MM.1S (cell line): ENCODE measurements at places on chromosomes 2 and 18.

- no peak for DNase-seq
Observed at GRCh38 chr2:62928015-62928414, 122.6 kb upstream of the OTX1 start.

DNA sequence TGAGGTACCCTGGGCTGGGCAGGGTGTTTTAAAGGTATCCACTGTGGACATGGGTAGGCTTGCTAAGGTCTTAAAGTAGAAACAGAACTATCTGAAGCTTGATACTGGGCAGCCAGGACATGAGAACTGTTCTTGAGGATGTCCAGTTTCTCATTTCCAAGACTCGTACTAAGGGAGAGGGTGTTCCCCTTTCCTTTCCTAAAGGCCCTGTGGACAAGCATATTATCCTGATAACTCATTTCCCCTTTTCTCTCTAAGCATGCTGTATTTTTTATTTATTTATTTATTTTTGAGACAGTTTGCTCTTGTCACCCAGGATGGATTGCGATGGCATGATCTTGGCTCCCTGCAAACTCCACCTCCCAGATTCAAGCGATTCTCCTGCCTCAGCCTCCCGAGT, 273.6 kb downstream of the PRKCE start:
- DNase-seq = no peak

DNA sequence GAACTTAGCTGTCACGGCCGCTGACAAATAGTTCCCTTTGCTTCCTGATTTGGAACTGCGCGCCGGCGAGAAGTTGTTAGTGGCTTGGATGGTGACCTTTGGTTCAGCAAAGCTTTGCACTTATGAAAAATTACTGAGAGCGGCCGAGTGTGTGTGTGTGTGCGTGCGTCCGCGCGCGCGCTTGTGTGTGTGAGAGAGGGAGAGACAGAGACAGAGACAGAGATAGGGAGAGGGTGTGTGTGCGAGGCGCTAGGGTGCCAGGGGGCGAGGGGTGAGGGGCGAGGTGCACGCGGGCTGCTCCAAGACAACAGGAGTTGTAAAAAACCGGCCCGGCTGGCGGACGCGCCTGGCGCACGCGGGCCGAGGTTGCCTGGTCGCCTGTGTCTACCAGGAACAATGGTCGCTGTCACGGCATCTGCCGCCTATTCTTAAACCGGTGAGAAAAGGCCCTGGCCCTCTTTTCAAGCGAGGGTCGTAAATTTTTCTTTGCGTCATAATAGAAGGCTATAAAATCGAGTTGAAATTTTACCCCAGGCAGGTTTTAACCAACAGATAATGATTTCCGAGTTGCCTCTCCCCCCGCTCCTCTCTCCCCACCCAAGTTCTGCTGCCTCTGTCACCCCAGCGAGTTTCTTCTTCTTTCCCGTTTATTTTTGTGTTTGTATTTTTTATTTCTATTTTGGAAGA, 535 bp downstream of the HOXD3 start:
- no peak for DNase-seq

DNA sequence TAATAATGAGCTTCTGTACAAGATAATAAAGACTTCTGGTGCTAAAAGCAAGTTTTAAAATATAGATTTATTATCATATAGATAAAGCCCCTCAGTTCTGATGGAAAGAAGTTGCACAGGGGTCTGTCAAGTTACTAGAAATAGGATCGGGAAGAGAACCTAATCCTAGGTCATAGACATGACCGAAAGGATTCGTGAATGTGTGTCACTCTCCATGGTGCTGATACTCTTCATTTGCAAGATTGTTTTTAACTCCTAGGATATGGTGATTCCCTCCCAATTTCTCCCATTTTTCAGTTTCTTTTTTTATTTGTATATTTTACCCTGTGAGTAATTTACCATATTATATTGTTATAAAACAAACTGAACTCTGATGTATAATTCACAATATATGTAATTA, 58.9 kb upstream of the CTNNA2 start:
- no peak for DNase-seq

DNA sequence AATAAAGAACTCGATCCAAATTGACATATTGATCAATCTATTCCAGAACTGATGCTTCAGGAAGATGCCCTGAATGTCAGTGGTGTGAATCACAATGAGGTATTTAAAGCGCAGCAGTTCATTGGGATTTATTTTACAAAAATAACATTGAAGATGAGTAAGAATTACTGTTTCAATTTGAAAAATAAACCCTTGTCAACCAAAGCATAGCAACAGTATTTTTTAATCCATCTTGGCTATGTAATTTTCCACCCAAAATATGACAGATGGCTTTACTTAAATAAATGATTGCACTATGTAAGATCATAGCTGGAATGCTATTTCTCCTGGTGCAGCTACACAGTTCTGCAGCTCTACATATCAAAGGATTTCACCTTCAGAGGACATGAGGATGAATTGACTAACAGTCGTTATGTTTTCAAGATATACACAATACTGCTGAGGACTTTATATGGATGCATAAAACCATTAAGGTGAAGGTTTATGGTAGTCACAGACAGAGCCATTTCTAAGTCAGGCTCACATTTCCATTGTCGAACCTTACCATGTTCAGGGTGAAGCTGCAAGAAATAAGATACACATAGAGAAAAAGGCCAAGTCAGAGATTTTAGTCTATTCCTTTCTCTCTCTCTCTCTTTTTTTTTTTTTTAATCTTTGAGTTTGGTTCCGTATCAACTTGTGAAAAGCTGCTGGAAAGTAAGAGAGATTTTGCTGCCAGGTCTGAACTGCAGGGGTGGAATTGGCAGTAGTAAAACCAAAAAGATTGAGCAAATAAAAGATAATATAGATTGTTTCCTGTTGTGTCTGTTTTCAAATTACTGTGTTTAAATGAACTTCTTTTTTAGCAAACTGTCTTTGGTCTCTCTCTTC, 398.0 kb upstream of the CDH20 start:
- DNase-seq = no peak

DNA sequence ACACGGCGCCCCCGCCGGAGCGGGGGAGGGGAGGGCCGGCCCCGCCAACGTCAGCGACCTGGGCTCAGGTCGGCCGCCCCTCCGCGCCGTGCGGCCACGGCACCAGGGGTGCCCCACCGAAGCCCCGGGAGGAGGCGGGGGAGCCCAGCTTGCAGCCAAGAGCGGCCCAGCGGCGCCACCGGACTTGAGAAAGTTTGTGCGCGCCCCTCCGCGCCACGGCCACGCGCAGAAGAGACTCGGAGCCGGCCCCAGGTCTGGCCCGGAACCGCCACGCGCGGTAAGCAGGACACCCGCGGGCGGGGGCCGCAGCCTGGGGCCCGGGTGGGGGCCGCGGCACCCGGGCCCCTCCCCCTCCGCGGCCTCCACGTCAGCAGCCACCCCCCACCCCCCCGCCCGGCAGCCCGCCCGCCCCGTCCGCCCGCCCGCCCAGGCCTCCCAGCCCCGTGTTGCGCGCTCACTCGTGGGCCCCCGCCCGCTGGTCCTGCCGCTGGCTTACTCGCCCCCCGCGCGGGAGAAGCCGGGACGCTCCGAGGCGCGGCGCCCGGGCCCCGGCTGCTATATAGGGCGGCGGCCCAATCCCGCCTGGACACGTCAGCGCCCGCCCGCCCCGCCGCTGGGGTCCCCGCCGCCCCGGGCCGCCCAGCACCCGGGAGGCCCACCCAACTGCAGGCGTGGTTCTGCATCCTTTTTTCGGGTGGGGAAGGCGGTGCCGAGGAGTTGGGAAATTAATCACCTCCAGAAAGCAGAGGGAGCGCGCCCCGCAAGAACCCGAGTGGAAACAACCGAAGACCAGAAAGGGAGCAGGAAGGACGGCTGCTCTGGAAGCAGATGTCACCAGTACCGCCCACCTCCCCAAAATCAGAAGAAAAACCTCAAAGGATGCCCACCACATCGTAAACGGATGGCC, 42.9 kb downstream of the HDLBP start:
- DNase-seq = peak; percentile 37

- no peak for DNase-seq
Observed at GRCh38 chr2:200000444-200001163, 45.2 kb downstream of the MAIP1 start.

GRCh38 chr2:165470361-165470760, 863 bp downstream of the CSRNP3 start:
- no peak for DNase-seq

GRCh38 chr18:58863539-58864145, 1.0 kb upstream of the ZNF532 start:
- DNase-seq = peak; percentile 42

GRCh38 chr18:23936381-23936958, 78.1 kb upstream of the TTC39C start:
- DNase-seq = no peak

GRCh38 chr2:228707846-228708245, 526.4 kb upstream of the SPHKAP start:
- DNase-seq = no peak
